ENCODE measurements at places on chromosomes 2 and 18. TPM values are rescaled to one million over a fixed set of nuclear protein-coding genes. Genes with fewer than 3 reads are reported as not detected.

CNNM3 gene
- 30.6 TPM for polyA plus RNA-seq

MYCN gene
- 37.1 TPM for polyA plus RNA-seq

DNA sequence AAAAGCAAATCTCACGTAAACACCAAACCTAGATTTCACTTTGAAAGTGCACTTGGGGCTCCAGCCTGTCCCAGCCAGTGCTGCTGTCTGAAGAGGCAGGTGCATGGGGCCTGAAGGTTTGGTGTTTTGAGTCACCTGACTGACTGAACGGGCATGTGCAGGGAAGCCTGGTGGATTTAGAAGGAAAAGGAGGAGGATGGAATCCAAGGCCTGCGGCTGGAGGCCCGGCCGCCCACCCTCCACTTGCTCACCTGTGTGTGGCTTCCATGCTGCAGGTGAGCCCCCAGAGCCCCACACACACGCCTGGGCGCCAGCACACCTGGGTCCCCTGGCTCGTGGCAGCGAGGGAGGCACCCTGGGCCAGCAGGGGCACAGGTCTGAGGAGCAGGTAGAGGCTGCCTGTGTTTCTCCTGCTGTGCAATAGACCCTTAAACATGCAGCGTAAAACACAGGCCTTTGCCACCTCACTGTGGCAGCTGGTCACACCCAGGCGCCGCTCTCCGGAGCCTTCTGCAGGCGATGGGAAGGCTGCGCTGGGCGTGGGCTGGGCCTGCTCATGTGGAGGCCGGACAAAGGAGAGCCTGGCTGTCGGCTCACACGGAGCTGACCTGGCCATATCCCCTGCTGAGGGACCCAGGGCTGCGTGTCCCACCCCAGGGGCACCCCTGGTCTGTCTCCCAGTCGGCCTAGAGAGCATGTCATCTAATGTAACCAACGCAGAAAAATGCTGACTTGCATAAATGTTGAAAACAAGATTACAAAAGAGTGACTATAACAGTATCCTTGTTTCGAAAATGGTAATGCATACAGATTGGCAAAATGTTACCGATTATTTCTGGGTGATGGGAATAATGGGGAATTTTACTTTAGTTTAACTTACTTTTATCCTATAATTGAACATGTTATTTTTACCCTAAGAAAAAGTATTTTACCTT is 71.3 kb downstream of the TMEM18 start:
- no peak for DNase-seq

GEN1 gene
- 11.2 TPM for polyA plus RNA-seq

SOX11 gene
- 18.4 TPM for polyA plus RNA-seq

- DNase-seq = no peak
These were observed 24.1 kb downstream of the GIGYF2 start for GRCh38 chr2:232721261-232721660.

NEU4 gene
- 1.8 TPM for polyA plus RNA-seq

GRCh38 chr2:209977386-209978239 is 24.8 kb upstream of the RPE start:
- no peak for DNase-seq

GRCh38 chr2:148928395-148928794 is 53.4 kb downstream of the KIF5C start:
- DNase-seq = no peak

- DNase-seq = no peak
These were observed 15.8 kb downstream of the C18orf63 start for GRCh38 chr18:74331404-74331803.

XDH gene
- 0.10 TPM for polyA plus RNA-seq

DNA sequence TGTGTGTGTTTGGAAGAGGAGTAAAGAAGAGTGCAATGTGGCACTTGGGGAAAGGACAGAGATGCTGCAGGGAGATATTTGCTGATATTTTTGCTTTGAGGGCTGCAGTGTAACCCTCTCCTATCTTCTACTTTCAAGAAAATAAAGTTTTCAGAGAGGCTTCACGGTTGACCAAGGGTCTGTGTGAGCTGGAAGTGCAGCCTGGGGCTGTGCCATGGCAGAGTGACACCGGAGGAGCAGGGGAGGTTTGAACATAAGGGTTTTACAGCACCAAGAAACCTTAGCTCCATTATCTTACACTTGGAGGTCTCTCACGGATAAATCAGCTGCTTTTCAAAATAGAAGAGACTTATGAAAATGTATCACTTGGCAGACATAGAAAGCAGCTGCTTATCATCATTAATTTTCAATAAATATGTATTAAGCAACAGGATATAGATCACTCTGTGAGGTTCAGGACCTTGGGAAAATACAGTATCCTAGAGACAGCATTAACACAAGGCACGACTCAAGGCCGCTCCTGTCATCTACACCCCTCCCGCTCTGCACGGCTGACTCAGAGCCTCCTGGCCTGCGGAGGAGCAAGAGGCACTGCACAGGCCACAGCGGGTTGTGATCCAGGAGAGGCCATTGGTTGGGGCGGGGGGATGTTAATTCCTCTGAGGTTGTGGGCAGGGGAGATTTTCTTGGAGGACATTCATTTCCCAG is 127.8 kb downstream of the COPS8 start:
- no peak for DNase-seq

DNA sequence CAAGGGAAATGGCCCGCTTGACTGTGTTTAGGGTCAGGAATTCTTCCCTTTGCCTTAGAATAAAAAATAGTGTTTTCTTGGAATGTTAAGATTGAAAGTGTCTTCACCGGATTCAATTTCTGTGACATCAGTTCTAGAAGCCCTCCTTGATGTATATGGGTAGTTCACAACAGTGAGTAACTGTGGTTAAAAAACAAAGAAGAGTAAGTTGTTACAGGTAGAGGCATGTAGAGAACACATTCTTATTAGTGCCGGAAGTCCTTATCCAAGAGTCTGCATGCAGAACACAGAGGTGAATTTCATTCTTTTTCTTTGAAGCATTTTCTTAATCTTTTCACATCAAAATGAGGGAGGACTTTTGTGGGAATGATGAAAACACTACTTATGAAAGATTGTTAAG is 105.5 kb downstream of the FMNL2 start:
- DNase-seq = no peak

DNA sequence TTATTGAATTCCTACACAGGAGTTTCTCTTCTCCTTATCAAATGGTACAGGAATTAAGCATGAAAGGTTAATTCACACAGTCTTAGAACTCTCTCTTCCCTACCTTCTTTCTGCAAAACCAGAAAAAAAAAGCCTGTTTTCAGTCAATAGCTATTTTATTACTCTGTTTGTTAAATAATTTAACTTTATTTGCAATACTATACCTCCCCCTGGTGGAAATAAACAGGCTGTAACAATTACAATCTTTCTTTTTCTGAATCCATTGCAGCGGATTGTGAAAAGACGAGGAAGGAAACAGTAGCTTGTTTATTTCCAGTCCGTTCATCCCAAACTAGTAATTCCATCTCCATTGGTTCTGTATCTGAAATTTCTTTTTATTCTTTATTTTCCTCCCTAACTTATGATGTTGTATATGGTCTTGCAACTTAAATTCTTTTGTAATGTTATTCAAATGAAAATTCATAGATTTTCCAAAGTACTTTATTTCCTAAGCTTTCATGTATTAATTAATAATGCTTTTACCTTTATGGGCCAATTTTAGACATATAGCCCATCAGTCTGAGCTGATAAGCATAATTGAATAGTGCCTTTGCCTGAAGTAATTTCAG is 165.2 kb downstream of the SH3BP4 start:
- DNase-seq = no peak

DNA sequence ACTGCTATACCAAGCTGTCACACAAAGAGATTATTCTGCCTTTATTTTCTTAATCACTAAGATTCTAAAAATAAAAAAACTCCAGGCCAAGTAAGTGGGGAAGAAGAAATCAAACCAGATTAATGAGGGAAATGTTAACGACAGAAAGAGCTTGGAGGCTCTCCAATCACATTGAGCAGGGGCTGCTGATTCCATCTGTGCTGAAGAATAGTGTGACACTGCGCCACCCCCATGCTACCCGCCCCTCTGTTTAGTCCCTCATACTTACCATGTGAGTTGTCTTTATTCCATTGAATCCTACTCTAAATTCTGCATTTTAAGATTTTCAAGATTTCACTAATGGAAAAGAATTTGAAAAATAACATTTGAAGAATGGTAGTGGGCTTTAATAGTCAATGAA is 998.0 kb upstream of the CDH2 start:
- DNase-seq = no peak

LIPG gene
- 62.6 TPM for polyA plus RNA-seq

UXS1 gene
- polyA plus RNA-seq = 84.7 TPM

DNA sequence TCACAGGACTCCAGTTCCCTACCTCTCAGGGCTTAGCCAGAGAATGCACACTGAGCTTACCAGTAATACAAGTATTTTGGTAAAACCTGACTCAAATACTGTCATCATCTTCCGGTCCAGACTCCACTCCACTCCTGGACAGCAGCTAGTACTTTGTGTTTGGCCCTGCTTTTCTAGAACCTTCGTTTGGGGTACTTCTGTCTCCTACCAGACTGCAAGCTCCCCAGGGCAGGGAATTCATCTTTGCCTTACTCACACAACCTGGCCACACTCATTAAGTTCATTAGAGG is 108.9 kb upstream of the CDC42EP3 start:
- no peak for DNase-seq

DNA sequence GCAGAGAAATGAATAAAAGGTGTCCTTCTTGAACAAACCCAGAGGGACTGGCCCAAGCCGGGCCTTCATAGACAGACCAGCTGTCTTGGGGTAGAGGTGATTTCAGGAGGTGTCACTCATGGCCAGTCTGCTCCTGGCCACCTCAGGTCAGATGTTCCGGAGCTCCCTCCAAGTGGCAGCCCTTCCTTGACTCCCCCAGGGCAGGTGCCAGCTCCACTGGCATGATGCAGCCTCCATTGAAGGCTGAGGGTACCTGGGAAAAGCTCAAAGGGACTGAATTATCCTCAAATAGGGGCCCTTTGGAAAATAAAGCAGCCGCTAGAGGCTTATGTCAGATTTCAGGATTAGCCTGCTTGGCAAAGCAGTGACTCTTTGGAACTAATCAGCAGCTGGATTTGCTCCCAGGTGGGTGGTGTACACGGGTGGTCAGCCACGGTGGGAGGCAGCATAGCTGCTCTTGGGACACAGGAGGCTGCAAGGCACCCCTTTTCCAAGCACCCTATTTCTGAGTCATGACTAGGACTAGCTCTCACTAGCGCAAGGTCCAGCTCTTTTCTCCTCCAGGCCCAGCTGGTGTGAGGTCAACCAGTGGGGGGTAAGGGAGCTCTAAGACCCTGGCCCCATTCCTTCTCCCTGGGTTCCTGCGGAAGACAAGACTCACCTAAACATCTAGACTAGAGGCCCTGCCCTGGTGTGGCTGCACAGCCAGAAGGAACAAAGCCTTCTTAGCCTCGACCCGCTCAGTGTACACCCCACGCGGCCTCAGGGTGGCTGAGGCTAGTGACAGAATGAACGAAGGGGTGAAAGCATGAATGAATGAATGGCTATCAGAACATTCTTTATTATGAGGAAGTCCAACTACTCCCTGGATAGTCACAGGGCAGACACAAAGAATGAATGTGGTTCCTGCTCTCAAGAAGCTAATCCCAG is 29.3 kb downstream of the HS1BP3 start:
- DNase-seq = no peak

DNA sequence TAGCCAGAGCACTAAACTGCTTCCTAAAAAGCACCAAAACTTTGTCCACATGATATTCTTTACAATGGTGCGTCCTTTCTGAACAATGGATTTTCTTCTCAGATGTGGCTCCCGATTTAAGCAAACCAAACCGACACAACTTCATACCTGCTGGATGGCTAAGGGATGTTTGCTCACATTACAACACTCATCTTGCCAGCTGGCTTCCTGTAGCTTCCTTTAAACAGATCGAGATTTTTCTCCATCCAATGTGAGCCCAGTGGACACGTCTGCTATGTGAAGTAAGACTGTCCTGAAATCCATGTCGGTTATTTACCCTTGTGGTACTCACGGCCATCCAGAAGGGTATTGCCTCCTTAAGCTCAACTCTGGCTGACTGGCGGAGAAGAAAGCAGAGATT is 126.5 kb downstream of the MAPK4 start:
- no peak for DNase-seq

CD8A gene
- polyA plus RNA-seq = 0.18 TPM

PROC gene
- polyA plus RNA-seq = 1.5 TPM

- DNase-seq = no peak
These were observed 39.7 kb downstream of the GRHL1 start for GRCh38 chr2:9991221-9991620.

- DNase-seq = no peak
These were observed 141.4 kb upstream of the LTBP1 start for GRCh38 chr2:32805104-32806095.

- no peak for DNase-seq
These were observed 149.2 kb upstream of the VWC2L start for GRCh38 chr2:214261683-214262082.

CCDC121 gene
- polyA plus RNA-seq = 14.5 TPM

- DNase-seq = no peak
These were observed 663.3 kb upstream of the ZNF804A start for GRCh38 chr2:183935005-183935404.

- DNase-seq = no peak
These were observed 832.2 kb upstream of the FANCL start for GRCh38 chr2:59073286-59073685.

GRCh38 chr2:22153931-22154613 is 1030.3 kb downstream of the TDRD15 start:
- DNase-seq = no peak

GRCh38 chr2:144378551-144378950 is 141.4 kb downstream of the ZEB2 start:
- DNase-seq = no peak

DNA sequence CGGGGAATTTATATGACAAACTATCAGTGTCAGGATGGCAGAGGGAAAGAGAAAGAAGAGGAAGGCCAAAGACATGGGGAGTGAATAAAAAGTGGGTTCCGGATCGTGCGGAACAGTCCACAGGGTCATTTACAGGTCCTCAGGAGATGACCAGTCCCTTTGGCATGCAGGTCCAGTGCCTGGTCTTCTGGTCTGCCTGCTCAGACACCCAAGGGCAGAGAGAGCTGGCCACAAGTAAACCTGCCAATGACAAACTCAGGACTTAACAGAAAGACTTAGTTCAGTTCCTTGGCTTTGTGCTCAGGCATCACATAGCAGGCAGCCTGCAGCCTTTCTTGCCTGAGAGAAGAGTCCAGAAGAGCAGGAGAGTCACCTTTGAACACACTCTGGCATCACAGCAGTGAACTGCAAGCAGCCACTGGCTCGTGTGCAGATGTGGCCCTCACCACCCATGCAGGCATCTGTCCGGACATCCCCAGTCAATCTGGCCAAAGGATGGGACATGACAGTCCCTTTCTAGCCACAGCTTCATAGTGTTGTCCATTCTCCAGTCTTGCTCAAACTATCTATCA is 14.0 kb downstream of the TMEM127 start:
- peak; percentile 70 for DNase-seq

- DNase-seq = no peak
These were observed 187.8 kb upstream of the HNRNPA3 start for GRCh38 chr2:177024765-177025164.

GRCh38 chr18:8003878-8004675 is 437.0 kb downstream of the PTPRM start:
- DNase-seq = no peak

DNA sequence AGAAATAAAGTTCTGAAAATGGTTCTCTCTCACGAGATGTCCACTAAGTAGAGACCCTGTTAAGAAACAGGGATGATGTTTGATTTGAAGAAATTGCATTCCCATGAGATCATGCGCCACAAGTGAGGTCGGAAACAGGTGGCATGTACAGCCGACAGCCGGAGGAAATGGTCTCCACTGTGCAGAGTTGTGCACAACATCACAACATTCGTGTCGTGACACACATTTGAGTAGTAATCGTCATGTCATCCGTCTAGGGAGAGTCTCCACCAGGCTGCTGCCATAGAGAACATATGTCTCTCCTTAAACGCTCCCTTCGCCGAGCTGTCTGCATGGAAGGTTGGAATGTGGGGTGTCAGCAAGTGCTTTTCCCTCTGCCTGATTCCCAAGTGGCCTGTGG is 84.7 kb downstream of the ASAP2 start:
- no peak for DNase-seq

GRCh38 chr18:48707636-48708296 is 168.9 kb downstream of the CTIF start:
- DNase-seq = no peak

Data from right renal pelvis (tissue), 4 donors.